Amygdala (tissue), 56 donors: ENCODE measurements at places on chromosomes 4 and X.

GRCh38 chr4:3291969-3292570 is 751 bp upstream of the RGS12 start:
- DNase-seq: no peak

DNA sequence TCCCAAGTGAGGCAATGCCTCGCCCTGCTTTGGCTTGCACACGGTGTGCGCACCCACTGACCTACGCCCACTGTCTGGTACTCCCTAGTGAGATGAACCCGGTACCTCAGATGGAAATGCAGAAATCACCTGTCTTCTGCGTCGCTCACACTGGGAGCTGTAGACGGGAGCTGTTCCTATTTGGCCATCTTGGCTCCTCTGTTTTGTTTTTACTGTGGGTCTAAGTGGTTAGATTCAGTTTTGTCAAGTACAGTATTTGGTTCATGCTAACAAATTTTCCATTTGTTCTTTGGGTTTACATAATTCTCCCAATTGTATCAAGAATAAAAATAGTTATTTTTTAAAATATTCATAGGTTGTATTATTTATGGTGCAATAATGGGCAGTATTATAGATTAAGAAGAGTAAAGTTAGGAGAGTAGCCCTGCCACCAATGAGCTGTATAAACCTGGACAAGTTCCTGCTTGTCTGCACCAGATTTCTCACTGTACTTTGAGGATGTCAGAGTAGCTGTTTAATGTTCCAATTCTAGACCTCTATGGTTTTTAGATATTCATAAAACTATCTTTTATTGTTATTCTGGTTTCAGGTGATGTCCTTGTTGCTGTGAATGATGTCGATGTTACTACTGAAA is 23.4 kb downstream of the INTU start:
- DNase-seq: no peak

DNA sequence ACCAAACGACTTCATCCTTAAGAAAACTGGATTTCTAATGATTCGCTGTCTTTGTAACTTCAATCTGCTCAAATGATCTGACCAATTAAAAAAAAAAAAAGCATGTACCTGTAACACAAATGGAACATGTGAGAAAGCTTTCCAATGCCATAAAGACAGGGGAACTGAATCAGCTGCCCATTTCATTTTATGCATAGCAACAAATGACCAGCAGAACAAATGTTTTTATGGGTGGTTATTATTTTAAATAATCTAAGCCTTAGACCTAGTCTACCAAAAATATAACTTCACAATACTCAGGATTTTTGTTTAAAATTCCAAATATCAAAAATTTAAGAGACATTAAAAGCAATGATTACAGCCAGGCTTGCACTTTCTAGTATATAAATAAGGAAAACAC is 145.7 kb downstream of the NR3C2 start:
- DNase-seq: no peak

DNA sequence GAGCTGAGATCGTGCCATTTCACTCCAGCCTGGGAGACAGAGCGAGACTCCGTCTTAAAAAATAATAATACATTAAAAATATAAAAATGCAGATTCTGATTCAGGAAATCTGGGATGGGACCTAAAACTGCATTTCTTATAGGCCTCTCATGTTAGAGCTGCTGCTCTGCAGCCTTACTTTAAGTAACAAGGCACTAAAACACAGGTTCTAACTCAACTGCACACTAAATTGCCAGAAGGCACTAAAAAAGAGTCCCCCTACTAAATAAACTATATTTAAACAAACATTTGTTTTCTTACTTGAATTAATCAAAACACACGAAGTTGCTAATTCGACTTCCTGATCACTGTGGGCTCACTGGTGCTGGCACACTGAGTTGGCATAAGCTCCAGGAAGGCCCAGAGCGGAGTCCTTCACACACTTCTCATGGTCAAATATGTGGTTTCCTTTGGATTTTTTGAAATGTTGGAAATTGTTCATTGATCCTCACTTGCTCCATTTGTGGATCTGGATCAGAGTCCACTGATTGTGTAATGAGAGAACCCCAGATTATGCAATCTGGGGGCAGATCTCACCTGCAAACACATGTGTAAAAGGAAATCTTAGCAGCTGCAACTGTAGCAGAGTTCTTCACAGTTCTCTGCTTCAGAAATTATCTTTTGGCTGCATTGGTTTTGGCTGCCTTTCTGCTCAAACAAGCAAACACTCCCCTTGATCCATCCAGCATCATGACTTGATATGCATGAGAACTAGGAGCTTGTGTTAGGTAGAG is 59.3 kb downstream of the AFF1 start:
- DNase-seq: no peak

DNA sequence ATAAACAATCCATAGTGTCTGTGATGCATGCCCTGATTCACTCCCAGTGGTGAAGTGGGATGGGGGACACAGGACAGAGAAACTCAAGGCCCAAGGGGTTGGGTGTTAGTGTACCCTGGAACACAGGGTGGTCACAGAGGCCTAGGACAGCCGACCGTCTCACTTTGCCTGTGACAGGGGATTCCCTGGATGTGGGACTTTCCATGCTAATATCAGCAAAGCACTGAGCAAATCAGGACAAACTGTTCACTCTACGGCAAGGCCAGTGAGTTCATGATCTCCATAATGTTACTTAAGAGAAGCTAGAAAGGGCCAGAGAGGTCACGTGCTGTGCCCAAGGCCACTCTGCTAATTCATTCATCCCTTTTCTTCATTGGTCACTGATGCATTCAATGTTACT is 158.7 kb upstream of the RBPJ start:
- DNase-seq: no peak

GRCh38 chrX:25721564-25721963 is 416.6 kb upstream of the MAGEB18 start:
- no peak for DNase-seq

DNA sequence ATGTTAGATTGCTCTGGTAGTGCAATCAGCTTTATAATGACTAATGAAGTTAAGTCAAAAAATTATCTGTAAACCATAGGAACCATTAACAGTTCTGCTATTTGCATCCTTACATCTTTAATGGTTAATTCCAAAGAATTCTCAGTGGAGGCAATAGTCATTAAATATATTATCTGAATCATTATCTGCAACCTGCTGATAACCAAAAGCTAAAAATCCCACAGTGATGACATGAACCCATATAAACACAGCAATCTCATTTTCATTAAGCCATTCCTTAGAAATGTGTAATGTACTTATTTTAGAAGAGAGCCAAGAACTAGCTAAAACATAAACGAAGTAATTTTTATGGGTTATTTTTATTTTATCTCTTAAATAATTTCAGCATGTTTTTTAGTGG is 60.2 kb downstream of the MAGEB16 start:
- DNase-seq: no peak

DNA sequence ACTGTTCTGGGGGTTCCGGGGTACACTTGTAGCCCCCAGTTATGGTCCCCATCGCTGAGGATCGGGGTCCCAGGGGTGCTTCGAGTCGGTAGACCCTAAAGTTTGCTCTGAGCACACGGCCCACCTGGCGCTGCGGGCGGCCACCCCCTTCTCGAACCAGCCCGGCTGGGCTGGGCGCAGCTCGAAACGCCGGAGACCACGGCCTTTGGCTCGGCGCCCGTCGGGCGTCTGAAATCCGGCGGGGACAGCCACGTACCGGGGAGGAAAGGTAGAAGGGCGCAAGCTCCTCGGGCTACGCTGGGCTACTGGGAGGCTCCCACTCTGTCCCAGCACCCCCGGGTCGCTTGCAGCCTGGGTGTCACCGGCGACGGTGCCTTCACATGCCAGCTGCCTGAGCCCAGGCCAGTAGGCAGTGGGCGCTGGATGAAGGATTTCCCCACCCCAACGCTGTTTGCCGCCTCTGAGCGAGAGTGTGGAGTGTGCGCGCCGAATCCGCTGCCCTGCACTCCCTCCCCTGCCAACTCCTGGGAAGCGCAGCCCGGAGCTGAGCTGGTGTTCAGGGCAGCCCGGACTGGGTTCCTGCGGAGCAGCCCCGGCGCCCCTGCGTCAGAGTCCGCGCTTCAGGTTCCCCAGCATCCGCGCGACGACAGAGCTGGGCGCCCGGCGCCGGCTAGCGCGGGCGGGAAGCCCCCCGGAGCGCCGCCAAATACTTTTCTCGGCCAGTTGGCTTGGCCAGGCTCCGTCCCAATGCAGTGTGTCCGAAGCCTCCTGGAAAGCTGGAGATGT is 637 bp downstream of the MAMLD1 start:
- DNase-seq: no peak

DNA sequence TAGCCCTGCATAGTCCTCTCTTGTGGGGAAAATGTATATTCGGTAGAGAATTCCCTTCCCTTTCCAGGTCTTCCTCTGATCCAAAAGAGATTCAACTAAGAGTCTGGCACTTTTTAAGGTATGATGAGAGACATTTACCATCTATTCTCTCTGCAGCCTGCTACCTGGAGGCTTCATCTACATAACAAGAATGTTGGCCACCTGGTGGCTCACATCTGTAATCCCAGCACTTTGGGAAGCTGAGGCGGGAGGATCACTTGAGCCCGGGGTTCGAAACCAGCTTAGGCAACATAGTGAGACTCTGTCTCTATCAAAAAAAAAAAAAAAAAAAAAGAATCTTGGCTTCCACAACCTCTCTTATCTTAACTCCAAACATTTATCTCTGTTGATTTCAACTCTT is 40.4 kb upstream of the NOCT start:
- no peak for DNase-seq

GRCh38 chrX:14903891-14904290 is 30.7 kb downstream of the MOSPD2 start:
- no peak for DNase-seq

GRCh38 chr4:105092356-105092755 is 54.3 kb upstream of the TET2 start:
- DNase-seq: no peak

DNA sequence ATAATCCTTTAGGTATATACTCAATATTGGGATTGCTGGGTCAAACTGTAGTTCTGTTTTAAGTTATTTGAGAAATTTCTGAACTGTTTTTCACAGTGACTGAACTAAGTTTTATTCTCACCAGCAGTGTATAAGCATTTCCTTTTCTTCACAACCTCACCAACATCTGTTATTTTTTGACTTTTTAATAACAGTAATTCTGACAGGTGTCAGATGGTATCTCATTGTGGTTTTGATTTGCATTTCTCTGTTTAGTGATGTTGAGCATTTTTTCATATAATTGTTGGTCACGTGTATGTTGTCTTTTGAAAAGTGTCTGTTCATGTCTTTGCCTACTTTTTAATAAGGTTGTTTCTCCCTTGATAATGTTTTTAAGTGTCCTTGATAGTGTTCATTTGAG is 112.6 kb downstream of the LINC00632 start:
- no peak for DNase-seq

GRCh38 chr4:38995660-38996005 is 36.6 kb downstream of the TMEM156 start:
- DNase-seq: no peak

DNA sequence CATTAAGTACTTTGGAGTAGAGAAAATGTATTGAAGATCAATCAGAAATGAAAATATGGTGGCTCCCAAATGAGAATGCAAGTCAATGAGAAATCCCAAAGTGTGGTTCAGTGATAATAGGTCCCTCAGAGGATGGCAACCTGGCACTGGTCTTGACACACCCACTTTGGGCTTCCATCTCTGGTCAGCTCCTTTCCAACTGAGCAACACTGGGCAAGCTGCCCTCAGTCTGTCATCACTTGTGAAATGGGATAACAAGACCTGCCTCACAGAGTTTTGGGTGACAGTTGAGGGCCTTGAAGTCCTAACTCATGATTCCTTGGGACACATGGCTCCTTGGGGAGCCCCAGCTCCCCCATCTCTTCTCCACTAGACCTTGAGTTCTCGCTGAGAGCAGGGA is 29.0 kb upstream of the MAMLD1 start:
- DNase-seq: no peak

DNA sequence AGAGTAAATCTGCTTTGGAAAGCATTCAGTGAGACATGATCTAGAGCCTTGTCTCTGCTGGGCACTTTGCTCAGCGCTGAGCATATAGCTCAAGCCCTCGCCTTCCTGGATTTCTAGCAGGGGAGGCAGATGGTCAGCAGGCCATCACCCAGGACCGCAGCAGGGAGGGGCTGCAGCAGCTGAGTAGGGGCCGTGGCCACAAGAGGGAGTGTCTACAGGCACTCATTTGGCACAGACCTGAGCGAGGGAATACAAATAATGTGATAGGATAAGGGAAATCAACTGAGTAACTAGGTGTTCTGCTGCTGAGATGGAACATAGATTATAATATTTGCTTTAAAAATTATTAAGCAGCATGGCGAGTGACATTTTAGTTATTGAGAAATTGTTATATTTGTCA is 30.2 kb downstream of the OFD1 start:
- no peak for DNase-seq

GRCh38 chrX:55714161-55714560 is 3.4 kb upstream of the RRAGB start:
- no peak for DNase-seq

- no peak for DNase-seq
These were observed 1.1 kb downstream of the PCYT1B start for GRCh38 chrX:24646006-24646405.

DNA sequence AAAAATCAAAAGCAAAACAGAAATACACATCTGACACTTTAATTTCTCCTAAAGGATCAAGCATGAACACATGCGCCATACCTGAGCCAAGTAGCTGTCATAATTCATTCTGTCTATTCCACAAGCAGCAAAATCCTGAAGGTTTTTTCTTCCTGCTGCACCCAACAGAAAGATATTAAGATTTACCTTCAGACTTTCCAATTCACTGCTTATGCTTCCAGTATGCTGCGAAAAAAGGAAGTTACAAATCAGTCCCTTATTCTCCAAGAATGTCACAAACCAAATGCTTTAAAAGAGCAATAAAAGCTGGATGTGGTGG is 29.2 kb upstream of the FGFBP2 start:
- DNase-seq: no peak

DNA sequence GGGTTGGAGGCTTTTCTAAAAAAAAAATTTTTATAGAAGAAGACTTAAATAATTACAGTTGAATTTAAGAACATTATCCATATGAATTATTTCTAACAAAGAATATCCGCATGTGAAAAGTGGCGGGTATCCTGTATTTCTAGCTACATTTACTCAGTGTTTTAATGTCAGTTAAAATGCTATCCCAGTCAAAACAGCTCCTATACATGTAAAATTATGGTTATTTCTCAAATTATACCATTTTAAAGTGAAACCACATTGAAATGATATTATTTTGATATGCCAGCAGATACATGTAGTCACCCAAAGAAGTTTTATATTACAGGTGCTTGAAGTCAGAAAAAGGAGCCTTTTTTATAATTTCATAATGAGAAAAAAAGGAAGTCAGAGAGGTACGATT is 168.5 kb upstream of the ATOH1 start:
- DNase-seq: no peak

GRCh38 chrX:108105473-108105872 is 13.9 kb downstream of the ATG4A start:
- no peak for DNase-seq
